ENCODE measurements at places on chromosomes 4 and X. TPM values are rescaled to one million over a fixed set of nuclear protein-coding genes. Genes with fewer than 3 reads are reported as not detected.

The STK32B gene
- 1.6 TPM for total RNA-seq

The WAS gene
- 0.20 TPM for total RNA-seq

The DNAAF6 gene
- not detected for total RNA-seq

The TEX13B gene
- not detected for total RNA-seq

The TLR7 gene
- total RNA-seq, result not detected

The PACRGL gene
- 21.9 TPM for total RNA-seq

The PHOX2B gene
- total RNA-seq, result not detected

All from NCI-H460 (cell line).